ENCODE measurements at places on chromosomes 3 and 15.

- no peak for DNase-seq
Measured at GRCh38 chr3:117282566-117282965, 573.0 kb downstream of the TUSC7 start.

- no peak for DNase-seq
Measured at GRCh38 chr15:71892335-71892734, 82.0 kb downstream of the NR2E3 start.

- DNase-seq: no peak
Measured at GRCh38 chr3:33419948-33420347, 20.3 kb downstream of the UBP1 start.

GRCh38 chr15:63582718-63583426 lies 14.3 kb upstream of the FBXL22 start:
- no peak for DNase-seq

GRCh38 chr3:38725726-38726419 lies 76.4 kb upstream of the SCN5A start:
- no peak for DNase-seq

DNA sequence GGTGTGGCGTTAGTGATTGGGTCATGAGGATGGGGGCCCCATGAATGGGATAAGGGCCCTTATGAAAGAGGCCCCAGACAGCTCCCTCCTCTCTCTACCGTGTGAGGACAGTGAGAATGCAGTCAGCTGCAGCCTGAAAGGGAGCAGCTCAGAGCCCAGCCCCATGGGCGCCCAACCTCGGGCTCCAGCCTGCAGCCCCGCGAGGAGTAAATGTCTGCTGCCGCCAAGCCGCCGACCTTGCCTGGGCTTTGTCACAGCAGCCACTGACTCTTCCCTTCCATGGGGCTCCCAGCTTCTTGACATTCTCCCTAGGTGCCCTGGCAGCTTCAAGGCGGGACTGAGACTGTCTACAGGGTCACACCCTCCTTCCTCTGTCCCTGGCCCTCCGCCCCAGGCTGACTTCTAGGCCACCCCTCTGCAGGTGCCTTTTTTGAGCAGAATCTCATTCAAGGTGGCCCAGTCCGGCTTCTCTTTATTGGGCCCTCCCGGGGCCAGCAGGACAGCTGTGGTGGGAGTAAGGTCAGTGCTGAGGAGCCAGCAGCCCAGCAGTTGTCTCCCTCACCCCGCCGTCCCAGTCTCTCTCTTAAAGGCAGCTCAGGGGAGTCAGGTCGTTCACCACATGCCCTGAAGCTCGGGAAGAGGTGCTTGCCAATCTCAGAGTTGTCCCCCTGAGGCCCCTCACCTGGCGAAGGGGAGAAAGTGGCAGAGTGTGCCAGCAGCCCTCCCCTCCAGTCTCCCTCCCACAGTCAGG lies 18.7 kb upstream of the PRR20G start:
- DNase-seq: no peak

- peak; percentile 26 for DNase-seq
Measured at GRCh38 chr3:169660709-169661360, 2.7 kb downstream of the MECOM start.

DNA sequence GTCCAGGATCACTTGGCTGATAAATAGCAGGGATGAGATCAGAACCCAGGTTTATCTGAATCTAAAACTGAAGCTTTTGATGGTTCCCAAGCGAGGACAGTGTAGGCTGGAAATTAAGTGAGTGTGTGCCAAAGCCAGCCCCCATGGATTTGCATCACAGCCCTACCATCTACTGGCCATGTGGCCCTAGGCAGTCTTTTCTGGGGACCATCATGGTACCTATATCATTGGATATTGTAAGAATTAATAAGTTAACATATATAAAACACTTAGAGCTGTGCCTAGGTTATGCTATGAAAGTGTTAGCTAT lies 32.8 kb upstream of the SSR3 start:
- no peak for DNase-seq

- DNase-seq: no peak
Measured at GRCh38 chr3:140752499-140752898, 74.6 kb downstream of the TRIM42 start.

DNA sequence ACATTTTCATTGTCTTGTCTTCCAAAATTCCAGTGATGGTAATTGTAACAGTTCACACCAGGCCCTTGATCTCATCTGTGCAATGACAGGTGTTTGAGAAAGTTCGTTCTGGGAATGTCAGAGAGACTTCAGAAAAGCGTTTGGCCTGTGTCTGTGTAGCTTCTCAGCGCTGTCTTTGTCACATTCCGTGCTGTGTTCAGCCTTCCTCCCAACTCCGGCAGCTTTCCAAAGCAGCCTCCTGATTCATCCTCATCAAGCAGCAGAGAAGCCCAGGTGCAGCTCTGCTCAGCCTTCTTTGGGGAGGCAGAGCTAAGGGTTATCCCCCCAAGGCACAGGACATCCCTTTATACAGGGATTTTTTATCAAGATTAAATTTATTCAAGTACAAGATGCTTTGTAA lies 494.0 kb upstream of the SUCLG2 start:
- DNase-seq: no peak

- DNase-seq: no peak
Measured at GRCh38 chr3:22671848-22672247, 531.3 kb upstream of the UBE2E2 start.

GRCh38 chr3:170992854-170993253 lies 33.7 kb downstream of the SLC2A2 start:
- DNase-seq: no peak

DNA sequence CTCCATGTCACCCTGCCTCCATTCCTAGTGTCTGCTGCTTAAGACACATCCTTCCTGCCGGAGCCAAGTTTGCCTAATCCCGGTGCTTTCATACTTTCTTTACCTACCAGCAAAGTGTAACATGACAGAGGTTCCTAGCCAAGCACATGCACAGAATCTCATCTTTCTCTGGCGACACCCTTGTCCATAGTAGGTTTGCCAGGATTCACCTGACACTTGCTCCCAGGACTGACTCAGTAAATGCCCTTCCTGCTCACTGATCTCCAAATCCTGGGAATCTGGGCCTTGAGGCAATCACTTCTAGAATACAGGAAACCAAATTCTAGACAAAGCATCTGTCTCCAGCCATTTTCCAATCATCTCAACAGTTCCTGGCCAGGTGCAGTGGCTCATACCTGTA lies 10.2 kb upstream of the NR2E3 start:
- no peak for DNase-seq

- DNase-seq: no peak
Measured at GRCh38 chr3:150736316-150736719, 26.7 kb downstream of the SIAH2 start.

- DNase-seq: no peak
Measured at GRCh38 chr3:142889212-142890014, 530 bp upstream of the PCOLCE2 start.

- no peak for DNase-seq
Measured at GRCh38 chr15:70627734-70628548, 135.4 kb downstream of the UACA start.

DNA sequence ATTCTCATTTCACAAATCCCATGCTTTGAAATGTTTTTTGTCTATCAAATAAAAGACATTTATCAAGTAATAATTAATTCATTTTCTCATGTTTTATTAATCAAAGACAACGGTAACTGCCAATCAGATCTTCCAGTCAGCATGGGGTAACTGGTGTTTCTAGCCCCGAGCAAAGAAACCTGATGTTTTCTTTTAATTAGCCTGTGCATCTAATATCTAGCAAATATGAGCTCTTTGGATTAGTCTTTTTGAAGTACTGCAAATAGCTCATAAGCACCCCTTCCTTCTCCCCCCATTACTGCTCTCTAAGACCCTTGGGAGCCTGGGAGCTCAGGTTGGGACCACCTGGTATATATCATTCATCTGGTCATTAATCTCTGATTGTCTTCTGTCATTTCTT lies 43.1 kb upstream of the SRGAP3 start:
- DNase-seq: no peak

DNA sequence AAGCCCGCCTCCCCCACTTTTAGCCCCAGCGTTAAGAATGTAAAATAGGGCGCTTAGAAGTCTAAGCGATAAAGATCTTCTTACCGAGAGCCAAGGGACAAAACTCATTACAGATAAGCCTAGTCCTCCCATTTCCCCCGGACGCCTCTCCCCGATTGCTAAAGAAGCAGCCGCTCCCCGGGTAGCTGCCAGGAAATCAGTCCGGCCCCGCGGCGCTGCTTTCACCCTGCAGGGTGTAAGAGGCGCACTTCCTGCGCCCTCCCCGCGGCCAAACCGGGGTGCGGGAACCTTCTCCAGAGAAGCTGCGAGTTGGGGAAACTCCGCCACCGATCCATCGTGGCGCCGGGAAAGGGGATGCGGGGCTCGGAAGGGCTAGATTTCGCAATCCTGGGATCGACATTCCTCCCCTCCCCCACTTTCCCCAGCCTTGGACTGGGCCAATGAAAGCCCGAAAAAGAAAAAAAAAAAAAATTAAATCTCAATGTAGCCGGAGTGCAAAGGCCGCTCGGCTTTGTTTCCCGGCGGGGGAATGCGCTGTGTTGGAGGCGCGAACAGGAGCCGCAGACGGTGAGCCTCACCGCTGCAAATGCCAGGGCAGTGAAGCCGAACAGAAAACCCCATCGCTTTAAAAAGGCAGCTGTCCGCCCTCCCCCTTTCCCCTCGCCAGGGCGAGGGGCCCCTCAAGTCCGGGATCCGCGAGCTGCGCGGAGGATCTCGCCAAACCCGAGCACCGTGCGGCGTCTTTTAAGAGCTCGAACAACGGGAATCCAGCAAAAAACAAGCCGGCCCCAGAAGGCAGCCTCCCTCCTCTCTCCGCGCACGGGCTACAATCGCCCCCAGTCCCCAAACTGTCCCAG lies 626 bp upstream of the PTPRG start:
- DNase-seq: peak; percentile 71

DNA sequence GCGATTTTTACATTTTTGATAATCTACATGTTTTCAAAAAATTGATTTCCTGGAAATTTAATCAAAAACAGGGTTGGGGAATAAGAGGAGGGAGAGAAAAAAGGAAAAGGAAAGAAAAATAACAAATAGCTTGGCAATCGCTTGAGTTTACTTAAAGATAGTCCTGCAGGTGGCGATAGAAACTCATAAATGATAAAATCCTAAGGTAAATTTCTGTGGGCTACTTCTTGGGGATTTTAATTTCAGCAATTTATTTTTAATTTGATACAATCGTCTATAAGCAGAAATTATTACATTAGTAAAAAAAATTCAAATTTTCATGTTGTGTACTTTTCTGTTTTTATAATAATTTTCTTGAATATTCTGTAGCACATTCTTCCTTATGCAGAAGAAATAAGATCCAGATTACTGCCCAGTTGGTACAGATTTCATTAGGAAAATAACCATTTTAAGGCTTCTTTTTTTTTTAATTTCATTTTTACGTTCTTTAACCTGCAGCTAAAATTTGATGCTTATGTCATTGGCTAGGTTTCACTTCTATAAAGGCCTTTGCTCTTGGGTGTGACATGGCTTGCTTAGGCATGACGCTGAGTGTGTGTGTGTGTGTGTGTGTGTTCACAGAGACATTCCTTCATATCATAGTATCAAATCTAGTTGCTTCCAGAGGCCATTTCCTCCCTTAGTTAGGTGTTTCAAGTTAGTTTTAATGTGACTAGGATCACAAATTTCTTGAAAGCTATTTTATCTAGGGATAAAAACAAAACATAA lies 181.8 kb downstream of the MCTP2 start:
- DNase-seq: no peak

- DNase-seq: no peak
Measured at GRCh38 chr15:62957130-62957529, 85.4 kb upstream of the TPM1 start.
